BJ (cell line): ENCODE measurements at places on chromosomes 4 and X. TPM values are rescaled to one million over a fixed set of nuclear protein-coding genes. Genes with fewer than 3 reads are reported as not detected.

GRCh38 chr4:2497931-2498330, 29.0 kb downstream of the RNF4 start:
- no peak for DNase-seq

DNA sequence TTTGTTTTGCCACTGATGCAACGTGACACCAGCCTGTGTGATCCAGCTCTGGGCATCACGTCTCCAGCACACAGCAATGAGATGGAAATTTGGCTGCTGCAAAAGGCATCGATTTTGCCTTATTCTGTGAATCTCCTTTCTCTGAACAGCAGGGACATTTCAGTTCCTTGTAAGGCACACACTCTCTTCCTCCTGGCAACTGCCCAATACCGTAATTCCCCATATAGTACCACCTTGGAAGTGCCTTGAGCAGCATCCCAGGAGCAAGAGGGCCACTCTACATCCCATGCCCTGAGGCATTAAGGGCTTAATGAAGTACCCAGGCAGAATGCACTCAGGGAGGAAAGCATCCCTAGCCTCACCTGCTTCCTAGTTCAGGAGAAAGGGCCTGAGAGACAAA, 10.5 kb upstream of the MAMLD1 start:
- no peak for DNase-seq

CT55 gene
- polyA plus RNA-seq = not detected in 2 replicates

PABPC1L2A gene
- not detected in 2 replicates for polyA plus RNA-seq

DNA sequence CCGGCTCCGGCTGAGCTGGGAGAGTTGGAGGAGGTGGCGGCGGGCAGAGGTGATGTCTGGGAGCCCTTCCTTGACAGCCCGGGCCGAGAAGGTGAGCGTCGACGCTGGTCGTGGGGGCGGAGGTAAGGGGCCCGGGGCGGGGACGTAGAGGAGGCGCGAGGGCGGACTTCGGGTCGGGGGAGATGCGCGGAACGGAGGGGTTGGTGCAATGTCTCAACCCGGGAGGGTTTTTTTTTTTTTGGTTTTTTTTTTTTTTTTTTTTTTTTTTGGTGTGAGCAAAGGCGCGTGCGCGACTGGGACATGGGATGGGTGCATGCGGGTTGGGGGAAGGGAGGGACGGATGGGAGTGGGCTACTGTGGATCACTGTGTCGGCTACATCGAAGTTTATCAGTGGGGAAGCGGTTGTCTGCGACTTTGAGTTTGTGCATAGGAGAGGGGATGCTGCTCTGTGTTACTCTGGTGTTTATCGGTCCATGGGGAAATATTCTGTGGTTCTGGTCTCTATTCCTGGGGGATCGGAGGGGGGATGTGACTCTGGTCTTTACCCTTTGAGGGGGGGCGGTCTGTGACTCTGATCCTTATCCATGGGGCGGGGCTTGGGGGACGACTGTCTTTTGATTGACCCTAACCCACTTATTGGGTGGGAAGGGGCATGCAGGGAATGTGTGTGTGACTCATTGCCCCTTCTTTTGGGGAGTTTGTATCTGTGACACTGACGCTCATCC, 537 bp downstream of the RBM10 start:
- no peak for DNase-seq
